Right lobe of liver (tissue), 6 donors: ENCODE measurements at places on chromosomes 1 and 21. TPM values are rescaled to one million over a fixed set of nuclear protein-coding genes. Genes with fewer than 3 reads are reported as not detected.

CRYBG2 gene
- 1.7 TPM for total RNA-seq

SYT11 gene
- total RNA-seq, result 0.46 TPM

FCGR2B gene
- total RNA-seq, result 29.5 TPM

GBP6 gene
- 0.15 TPM for total RNA-seq

KLHDC8A gene
- not detected for total RNA-seq

SASS6 gene
- total RNA-seq, result 1.2 TPM

BNIPL gene
- 0.12 TPM for total RNA-seq

BEND5 gene
- total RNA-seq, result not detected

OR6N2 gene
- total RNA-seq, result not detected

TMEM50A gene
- total RNA-seq, result 41.4 TPM

GBP1 gene
- 97.8 TPM for total RNA-seq

ACP6 gene
- 11.4 TPM for total RNA-seq

SGIP1 gene
- 1.3 TPM for total RNA-seq

GJA4 gene
- 4.4 TPM for total RNA-seq

DNA sequence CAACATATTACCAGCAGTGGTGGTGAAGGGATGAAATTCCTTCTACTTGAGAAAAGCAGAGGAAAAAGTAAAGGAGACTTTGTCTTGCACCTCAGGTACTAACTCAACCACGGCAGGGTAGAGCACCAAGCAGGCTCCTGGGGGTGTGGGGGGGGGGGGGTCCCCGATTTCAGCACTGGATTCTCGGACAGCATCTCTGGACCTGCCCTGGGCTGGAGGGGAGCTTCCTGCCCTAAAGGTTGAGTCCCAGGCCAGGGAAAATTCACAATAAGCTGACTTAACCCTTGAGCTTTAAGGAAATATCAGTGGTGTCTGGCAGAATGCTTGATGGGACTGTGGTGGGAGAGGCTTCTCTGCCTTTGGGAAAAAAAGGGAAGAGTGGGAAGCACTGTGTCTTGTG is 233.2 kb upstream of the CXADR start:
- no peak overlapping the region for H3K4me3 ChIP-seq
- no peaks in the 10 kb centered on the region for H3K27me3 ChIP-seq
- no peaks in the 10 kb centered on the region for H3K36me3 ChIP-seq
- DNase-seq, result no peak
- H3K27ac ChIP-seq, result no peak overlapping the region

DNA sequence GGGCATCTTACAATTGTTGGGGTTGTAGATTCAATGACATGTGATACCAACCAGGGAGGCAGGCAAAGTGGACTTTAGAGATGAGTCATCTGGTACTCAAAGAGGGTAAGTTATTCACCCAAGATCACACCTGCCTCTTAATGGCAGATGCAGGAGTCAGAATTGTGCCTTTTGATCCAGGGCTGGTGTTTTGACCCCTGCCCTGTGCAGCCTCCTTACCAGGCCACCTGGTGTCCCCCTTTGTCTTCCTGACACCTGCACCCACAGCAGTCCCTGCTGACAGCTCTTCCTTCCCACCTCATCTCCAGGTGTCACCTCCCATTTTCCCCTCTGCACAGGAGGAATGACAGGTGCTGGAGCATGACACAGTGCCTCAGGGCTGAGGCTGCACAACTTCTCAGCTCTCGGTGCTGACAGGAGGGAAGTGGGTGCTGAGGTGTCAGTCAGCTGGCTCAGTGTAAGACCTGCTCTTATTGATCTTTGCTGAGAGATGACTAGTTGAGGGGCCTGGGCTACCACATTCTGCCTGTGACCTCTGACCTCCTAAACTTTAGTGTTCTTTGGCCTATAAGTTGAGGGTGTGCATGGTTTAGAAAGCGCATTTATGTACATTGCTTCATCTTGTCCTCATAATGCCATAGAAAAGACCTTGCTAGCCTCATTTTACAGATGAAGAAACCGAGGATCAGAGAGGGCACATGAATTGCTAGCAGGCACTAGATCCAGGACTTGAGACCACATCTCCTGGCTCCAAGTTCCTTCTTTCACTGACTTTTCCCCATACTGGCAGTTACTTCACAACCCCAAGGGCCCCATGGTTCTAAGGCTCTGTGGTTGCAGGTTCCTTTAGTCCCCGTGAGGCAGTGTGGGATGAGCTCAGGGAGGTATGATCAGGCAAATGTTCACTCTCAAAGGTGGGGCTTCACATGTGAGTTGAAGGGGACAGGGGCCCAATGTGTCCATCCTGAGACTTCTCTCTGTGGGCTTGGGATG is 31.3 kb downstream of the CACNA1E start:
- no peaks in the 10 kb centered on the region for H3K27me3 ChIP-seq
- no peak overlapping the region for H3K4me3 ChIP-seq
- H3K4me1 ChIP-seq, result no peaks in the 10 kb centered on the region
- H3K36me3 ChIP-seq, result no peaks in the 10 kb centered on the region
- DNase-seq, result no peak
- H3K27ac ChIP-seq, result no peak overlapping the region

GRCh38 chr21:32070676-32071330 is 198.0 kb downstream of the HUNK start:
- H3K4me3 ChIP-seq, result no peak overlapping the region
- DNase-seq, result no peak
- no peaks in the 10 kb centered on the region for H3K27me3 ChIP-seq
- no peaks in the 10 kb centered on the region for H3K36me3 ChIP-seq

GRCh38 chr1:147745271-147745670 is 15.1 kb downstream of the GJA5 start:
- no peaks in the 10 kb centered on the region for H3K27me3 ChIP-seq
- no peak overlapping the region for H3K4me3 ChIP-seq
- no peak for DNase-seq
- H3K27ac ChIP-seq, result no peak overlapping the region
- H3K36me3 ChIP-seq, result no peaks in the 10 kb centered on the region

- no peak for DNase-seq
- no peak overlapping the region for H3K27ac ChIP-seq
- no peaks in the 10 kb centered on the region for H3K27me3 ChIP-seq
- H3K36me3 ChIP-seq, result no peaks in the 10 kb centered on the region
- no peak overlapping the region for H3K4me3 ChIP-seq
- H3K4me1 ChIP-seq, result peaks cover 8% of the 10 kb centered on the region
These were observed 40.2 kb downstream of the TOMM20 start for GRCh38 chr1:235088430-235088829.

DNA sequence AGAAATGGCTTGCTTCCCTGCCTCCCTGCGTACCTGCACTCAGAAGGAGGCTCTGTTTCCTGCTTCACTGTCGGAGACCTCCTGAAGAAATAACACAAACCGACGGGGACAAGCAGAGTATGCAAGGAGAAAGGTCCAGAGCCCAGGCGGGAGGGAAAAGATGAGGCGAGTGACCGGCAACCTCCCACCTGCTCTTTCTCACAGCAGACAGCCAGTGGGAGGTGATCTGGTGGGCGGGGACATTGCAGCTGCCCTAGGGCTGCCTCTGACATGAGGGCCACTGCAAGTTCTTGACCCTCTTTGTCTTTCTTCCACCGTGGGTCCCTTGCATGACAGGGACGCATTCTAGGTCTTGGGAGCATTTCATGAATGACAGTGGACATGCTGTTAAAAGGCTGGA is 368.2 kb downstream of the CAMTA1 start:
- H3K4me1 ChIP-seq, result no peaks in the 10 kb centered on the region
- no peaks in the 10 kb centered on the region for H3K36me3 ChIP-seq
- no peak overlapping the region for H3K27ac ChIP-seq

DNA sequence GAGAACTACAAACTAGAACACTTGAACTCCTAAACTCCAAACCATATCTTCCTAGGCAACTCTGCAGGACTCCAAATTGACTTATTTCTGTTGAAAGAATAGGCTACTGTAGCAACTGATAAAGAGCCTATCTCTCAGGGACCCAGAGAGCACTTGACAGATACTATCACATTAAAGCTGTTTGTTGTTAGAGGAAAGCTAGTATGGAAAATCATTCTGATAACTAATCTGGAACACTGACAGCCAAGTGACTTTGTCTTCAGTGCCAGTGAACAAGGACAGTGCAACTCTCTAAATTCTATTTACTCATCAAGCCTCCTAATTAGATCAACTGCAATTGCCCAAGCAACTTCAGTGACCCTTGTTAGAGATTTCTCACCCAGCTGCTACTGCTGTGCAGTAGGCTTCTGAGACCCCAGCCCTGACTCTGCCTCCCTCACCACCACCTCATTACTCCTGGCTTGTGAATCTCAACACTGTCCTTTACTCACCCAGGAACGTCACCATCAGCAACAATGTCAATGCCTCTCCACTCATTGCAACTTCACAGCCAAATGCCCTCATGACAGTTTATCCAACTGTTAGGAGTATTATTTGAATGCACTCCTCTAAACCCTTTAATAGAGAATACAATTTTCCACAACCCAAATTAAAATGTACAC is 7.4 kb upstream of the RGS13 start:
- H3K36me3 ChIP-seq, result no peaks in the 10 kb centered on the region
- no peaks in the 10 kb centered on the region for H3K27me3 ChIP-seq
- no peaks in the 10 kb centered on the region for H3K4me1 ChIP-seq
- no peak overlapping the region for H3K27ac ChIP-seq
- H3K4me3 ChIP-seq, result no peak overlapping the region

GRCh38 chr1:227032396-227032795 is 92.3 kb downstream of the COQ8A start:
- DNase-seq, result no peak
- no peaks in the 10 kb centered on the region for H3K27me3 ChIP-seq
- peaks cover 11% of the 10 kb centered on the region for H3K36me3 ChIP-seq
- no peak overlapping the region for H3K4me3 ChIP-seq
- no peaks in the 10 kb centered on the region for H3K4me1 ChIP-seq

- H3K4me3 ChIP-seq, result no peak overlapping the region
- no peak for DNase-seq
- H3K27ac ChIP-seq, result no peak overlapping the region
- H3K36me3 ChIP-seq, result peaks cover 21% of the 10 kb centered on the region
These were observed 35.1 kb downstream of the FRRS1 start for GRCh38 chr1:99731384-99731783.

DNA sequence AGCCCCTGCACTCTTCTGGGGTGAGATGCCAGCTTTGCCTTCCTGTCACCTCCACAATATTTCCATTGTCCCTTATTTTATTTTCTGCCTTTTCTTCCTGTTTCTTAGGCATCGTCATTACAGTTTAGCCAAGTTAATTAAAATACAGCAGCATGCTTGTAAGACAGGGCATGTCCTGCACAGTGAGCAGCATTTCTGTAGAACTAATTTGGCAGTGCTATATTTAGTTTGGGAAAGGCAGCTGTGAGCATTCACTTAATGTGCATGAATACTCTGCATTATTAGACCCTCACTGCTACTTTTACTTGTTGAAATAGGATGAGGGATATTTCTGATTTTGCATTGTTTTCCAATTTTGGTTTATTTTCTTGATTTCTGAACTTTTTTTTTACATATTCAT is 133.3 kb downstream of the KCNK2 start:
- H3K4me3 ChIP-seq, result no peak overlapping the region
- no peak overlapping the region for H3K27ac ChIP-seq
- H3K4me1 ChIP-seq, result no peaks in the 10 kb centered on the region
- no peaks in the 10 kb centered on the region for H3K36me3 ChIP-seq

- no peaks in the 10 kb centered on the region for H3K27me3 ChIP-seq
- no peaks in the 10 kb centered on the region for H3K36me3 ChIP-seq
- peaks cover 25% of the 10 kb centered on the region for H3K4me1 ChIP-seq
- H3K27ac ChIP-seq, result no peak overlapping the region
- no peak for DNase-seq
- no peak overlapping the region for H3K4me3 ChIP-seq
These were observed 24.4 kb downstream of the ELAPOR1 start for GRCh38 chr1:109138358-109138757.

DNA sequence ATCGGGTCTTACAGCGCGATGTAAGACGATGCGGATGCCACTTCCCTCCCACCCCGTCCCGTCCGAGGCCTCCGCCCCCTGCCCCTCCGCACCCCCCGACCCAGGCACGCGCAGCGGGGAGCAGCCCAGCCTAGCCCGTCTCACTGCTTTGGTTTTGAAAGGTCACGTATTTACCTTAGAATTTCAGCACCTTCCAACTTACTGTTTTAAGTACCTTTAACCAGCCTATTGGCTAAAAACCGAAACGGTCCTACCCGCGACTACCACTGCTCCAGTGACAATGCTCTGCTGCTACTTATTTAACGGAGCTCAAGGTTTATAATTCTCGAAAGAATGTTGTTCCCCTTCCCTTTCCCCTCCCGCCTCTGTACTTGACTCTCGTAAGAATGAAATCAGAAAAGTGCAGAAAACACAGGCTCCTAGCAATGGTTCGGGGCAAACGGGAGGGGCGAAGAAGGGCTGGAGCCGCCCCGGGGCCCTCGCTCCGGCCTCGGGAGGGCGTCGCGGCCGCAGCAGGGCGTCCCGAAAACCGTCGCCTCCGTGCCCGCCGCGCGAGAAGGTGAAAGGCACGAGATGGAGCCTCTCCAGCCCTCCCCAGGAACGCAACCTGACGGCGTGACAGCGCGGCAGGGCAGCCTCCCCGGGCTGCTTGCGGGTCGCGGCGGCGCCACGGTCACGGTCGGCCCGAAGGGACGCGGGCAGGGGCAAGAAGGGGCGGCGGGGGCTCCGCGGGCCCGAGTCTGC is 667 bp downstream of the TMEM50B start:
- no peaks in the 10 kb centered on the region for H3K36me3 ChIP-seq
- no peaks in the 10 kb centered on the region for H3K4me1 ChIP-seq
- DNase-seq, result peak; percentile 69

DNA sequence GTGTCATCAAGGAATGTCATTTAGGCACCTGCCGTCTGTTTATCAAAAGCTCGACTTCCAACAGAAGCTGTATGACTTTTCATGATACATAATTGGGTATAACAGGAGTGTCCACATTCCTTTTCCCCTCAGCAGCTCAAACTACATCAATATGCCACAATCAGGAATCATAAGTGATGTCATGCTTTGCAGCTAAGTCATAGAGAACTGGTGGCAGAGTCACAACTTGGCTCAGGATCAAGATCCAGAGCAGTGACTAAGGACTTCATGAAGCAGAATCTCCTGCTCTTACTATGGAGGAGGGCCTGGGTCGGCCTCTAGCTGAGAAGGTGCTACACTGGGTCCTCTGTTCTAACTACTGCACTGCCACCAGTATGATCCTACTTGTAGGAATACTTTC is 36.5 kb upstream of the AGBL4 start:
- no peak overlapping the region for H3K27ac ChIP-seq
- no peak for DNase-seq
- no peak overlapping the region for H3K4me3 ChIP-seq
- H3K27me3 ChIP-seq, result no peaks in the 10 kb centered on the region

GRCh38 chr1:160844447-160845232 is 18.0 kb downstream of the CD244 start:
- no peaks in the 10 kb centered on the region for H3K4me1 ChIP-seq
- H3K27me3 ChIP-seq, result no peaks in the 10 kb centered on the region
- no peaks in the 10 kb centered on the region for H3K36me3 ChIP-seq
- H3K27ac ChIP-seq, result no peak overlapping the region

GRCh38 chr1:76269155-76269554 is 194.6 kb downstream of the ST6GALNAC3 start:
- no peaks in the 10 kb centered on the region for H3K36me3 ChIP-seq
- no peak overlapping the region for H3K4me3 ChIP-seq
- no peaks in the 10 kb centered on the region for H3K27me3 ChIP-seq
